ENCODE measurements at places on chromosomes 2 and 18.

GRCh38 chr18:27600245-27600644 is 415.1 kb upstream of the CHST9 start:
- no peak for DNase-seq

DNA sequence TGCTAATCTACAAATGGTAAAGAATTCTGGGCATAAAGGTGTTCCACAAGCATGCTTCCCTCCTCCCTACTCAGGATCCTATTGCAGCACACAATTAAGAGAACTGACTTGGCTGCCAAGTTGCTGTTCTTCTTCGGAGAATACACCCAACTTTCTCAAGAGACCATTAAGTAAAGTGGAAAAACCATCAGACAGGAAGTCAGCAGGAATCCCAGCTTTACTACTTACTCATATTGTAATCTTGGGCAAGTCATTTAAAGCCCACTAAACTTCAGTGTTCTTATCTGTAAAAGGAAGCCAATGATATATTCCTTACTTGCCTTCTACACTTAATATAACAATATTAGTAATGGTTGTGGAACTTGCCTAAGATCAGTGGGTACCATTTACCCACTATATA is 37.8 kb downstream of the PSTPIP2 start:
- DNase-seq = peak; percentile 9

GRCh38 chr2:235462415-235462790 is 31.4 kb upstream of the AGAP1 start:
- no peak for DNase-seq

GRCh38 chr2:192035731-192036442 is 158.8 kb downstream of the TMEFF2 start:
- DNase-seq = peak; percentile 30

DNA sequence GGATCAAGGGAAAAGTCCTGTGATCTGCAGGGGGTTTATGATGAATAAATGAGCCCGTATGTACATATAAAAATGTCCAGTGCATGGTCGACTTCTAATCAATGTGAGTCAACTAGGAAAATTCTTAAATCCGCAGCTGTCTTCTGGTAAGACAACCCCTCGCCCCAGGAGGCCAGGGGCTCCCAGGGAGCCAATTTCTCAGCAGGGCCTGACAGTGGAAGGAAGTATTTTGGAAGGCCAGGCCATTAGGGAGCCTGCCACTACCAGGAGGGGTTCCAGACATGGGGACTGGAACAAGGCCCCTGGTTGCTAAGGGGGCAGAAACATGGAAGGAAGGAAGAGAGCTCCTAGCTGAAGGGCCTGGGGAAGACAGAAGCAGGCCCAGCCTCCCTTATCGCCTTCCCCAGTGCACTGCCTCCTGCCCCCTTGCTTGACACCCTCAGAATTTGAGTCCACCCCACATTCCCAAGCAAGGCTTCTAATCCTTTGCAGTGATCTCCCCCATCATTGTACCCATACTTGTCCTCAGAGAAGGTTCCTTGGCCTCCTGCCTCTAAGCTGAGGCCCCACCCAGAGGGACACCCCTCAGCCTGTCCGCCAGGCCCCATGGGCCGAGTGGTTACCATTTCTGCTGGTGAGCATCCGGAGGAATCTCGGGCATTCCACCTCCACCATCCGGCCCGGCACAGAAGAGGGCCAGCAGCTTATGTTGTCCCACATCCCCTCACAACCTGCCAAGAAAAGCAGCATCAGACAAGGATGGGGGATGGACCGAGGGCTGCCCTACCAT is 45.9 kb downstream of the SCTR start:
- DNase-seq = no peak

GRCh38 chr2:217818293-217818850 is 184.4 kb downstream of the TNS1 start:
- no peak for DNase-seq

DNA sequence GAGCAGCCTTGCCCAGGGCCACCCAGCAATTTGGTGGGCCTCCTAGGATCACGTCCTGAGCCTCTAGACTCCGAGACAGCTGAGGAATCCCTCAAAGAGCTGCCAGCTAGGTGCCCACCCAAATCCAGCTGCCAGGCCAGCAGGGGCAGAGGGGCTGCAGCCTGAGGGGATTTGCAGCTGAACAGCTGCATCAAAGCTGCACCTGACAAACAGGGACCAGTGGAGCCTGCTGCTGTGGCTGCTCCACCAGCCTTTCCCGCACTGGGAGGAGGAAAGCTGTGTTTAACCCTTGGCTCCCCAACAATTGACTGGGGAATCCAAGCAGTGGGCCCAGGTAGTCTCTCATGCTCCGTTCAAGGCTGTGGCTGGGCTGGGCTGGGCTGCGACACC is 8.2 kb downstream of the ADRA2B start:
- DNase-seq = no peak

DNA sequence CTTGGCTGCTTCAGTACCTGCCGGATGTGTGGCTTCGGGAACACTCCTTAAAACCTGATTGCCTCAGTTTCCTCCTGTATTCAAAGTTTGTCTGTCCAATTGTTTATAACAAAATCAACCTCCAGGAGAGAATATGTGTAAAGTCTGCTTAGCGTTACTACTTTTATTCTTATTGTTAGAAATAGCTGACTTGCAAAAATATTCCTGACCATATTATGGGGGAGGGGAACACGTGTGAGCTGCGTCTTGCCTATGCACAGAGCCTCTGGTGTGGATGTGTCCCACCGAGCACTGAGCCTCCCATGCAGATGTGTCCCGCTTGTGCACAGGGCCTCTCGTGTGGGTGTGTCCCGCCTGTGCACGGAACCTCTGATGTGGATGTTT is 82.5 kb downstream of the DCDC2C start:
- DNase-seq = no peak

DNA sequence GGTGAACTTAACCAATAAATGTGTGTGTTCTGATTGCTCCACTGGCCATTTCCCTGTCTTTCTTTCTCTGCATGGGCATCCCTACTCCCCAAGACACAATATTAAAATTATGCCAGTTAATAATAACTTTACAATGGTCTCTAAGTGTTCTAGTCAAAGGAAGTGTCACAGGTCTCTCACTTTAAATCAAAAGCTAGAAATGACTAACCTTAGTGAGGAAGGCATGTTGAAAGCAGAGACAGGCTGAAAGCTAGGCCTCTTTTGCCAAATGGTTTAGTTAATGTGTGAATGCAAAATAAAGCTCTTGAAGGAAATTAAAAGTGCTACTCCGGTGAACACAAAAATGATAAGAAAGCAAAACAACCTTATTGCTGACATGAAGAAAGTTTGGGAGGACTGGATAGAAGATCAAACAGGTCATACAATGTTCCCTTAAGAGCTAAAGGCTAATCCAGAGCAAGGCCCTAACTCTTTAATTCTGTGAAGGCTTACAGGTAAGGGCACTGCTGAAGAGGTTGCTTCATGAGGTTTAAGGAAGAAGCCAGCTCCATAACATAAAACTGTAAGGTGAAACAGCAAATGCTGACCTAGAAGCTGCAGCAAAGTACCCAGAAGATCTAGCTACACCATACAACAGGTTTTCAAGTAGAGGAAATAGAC is 44.0 kb upstream of the ARHGAP15 start:
- DNase-seq = no peak

DNA sequence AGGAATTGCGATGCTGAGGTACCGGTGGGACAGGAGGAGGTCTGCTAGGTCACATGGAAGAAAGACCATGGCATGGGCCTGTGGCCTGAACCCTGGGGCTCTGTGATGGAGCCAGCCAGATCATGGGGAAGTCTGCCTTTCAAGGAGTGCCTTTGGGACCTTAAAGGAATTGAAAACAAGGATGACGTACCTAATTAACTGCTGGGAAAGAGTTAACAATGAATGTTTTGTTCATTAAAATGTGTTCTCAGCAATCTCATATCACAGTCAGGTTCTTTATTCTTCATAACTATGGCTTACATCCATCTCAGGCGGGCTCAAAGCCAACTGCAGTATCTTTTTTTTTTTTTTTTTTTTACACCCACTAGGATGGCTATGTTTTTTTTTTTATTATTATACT is 25.6 kb downstream of the TRPM8 start:
- DNase-seq = no peak

DNA sequence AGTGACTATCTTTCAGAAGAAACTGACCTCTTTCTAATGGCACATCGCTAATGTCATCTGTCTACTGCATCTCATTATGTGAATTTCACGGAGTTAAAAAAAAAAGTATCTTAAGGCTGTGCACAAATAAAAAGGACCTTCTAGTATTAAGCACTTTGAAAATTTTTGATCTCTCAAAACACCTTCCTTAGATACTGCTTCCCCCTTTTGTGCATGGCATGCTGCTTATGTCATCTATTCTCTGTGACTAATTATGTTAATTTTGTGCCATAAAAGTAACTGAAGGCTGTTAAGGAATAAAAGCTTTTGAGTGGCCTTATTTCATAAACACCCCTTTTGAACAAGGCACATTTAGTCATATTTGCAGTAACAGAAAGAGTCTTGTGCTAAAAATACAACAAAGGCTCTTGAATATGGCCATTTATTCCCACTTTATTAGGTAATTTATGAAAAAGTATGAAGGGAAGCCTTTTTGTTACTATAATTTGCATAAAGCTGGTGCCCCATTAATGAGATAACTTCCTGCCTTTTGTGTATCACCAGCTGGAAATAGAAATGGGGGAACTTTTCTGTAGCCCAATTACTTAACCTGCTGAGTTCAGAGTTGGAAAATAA is 1412.0 kb upstream of the ZEB2 start:
- DNase-seq = no peak

- DNase-seq = no peak
Observed at GRCh38 chr18:2967357-2967756, 45.6 kb downstream of the LPIN2 start.

GRCh38 chr2:110101280-110101844 is 14.3 kb downstream of the MALL start:
- peak; percentile 100 for DNase-seq

DNA sequence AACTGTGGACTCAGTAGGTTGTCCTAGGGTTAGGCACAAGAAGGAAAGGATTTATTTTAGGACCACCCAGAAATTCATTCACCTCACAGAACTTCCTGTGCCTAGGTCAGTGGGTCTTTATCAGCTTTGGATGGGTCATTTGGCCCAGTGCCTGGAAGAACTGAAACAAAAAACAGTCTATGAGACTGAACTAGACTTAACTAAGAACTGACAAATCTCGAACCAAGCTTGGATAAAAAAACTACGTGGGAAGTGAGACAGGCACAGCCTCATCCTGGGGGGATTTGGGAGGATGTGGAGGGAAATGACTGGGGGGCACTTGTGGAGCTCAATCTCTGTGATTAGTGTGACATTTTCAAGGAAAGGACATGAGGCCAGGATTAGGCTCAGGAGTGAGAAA is 2.3 kb upstream of the OST4 start:
- no peak for DNase-seq

GRCh38 chr2:137969418-137969765 is 5.1 kb downstream of the HNMT start:
- peak; percentile 86 for DNase-seq

GRCh38 chr2:83850071-83850725 is 608.9 kb downstream of the SUCLG1 start:
- peak; percentile 33 for DNase-seq

DNA sequence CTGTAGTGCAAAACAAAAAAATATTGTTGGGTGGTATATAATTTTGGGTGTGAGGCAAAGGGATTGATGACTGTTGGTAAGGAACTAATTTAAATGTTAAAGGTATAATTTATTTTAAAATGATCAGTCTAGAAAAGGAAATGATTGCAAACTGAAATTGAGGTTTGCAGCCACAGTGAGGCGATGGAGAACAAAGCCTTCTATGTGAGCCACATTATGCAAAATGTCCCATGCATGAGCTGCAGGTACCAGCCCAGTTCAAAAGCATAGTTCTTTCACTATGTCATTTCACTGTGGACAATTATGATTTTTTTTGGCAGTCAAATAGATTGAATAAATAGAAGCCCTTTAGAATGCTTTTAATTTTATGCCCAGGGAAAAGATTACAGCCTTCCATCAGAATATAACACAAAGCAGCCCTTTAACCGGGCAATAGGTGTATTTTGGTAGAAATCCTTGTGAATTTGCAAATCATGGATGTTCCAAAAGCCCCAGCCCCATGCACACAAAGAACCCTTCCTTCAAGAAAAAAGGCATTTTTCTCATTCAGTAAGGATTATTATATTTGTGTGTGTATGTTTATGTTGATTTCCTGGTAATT is 1.7 kb downstream of the MAP2 start:
- peak; percentile 44 for DNase-seq

DNA sequence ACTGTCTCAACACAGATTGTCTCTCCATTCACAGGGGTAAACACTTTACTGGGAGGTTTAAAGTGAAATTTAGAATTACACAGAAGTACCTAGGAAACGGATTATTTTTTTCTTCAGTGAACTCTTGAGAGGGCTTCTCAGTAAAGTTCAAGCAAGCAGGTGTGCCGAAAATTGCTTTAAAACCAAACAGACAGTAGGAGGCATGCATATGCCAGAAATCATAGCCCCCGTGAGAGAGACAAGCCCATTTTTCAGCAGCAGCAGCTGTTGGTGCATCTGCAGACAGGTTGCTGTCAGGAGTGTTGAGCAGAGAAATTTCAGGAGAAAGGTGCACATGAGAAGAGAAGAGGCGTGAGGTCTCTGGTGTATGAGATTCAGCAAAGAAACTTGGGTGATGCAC is 2115.5 kb upstream of the CELF4 start:
- DNase-seq = no peak

DNA sequence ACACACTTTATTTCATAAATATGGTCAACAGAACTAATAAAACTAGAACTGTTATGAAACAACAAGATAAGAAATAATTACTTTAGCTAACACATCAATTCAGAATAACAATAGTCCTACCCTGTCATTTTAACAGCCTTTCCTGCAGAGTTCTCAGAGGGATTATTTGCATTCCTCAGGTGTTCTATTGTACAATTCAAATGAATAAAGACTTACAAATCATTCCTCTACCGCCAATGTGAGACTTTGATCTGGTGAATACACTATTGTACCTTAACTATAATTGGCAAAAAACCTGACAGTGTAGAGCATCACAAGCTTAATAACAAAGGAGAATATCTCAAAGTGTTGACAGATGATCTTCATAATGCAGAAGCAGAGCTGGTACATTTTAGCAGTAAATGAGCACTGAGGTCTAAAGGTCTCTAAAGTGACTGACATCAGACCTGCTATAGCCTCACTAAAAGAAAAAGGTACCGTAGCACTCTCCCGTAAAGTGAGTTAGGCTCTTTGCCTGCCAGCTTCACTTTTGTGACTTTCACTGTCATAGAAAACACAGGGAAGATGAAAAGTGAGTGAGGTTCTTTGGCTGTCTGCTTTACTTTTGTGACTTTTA is 118.8 kb upstream of the SP3 start:
- DNase-seq = no peak

DNA sequence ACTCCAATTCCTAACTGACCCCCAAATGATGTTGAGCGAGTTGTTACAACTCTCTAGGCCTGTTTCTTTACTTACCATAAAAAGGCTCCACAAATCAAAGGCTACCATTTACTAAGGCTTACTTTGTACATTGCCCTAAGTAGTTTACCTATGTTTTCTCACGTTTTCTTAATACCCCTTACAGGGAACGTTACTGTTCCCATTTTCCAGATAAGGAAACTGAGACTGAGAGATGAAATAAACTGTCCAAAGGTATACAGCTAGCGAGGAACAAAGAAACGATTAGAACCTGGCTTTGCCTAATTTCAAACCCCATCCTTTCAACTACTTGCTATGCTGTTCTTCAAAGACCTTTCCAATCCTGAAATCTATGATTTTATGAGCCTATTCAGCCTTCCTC is 74.8 kb upstream of the SPTBN1 start:
- DNase-seq = no peak

GRCh38 chr2:233456111-233456510 is 101.8 kb downstream of the DGKD start:
- no peak for DNase-seq
